Kidney (tissue), 22 donors: ENCODE measurements at places on chromosomes 11 and 22.

- DNase-seq: no peak
- H3K4me1 ChIP-seq: no peaks in the 10 kb centered on the region
- H3K27ac ChIP-seq: no peak overlapping the region
- H3K4me3 ChIP-seq: no peak overlapping the region
Measured at GRCh38 chr11:33185756-33186155, 24.5 kb upstream of the CSTF3 start.

- H3K36me3 ChIP-seq: no peaks in the 10 kb centered on the region
- no peaks in the 10 kb centered on the region for H3K4me1 ChIP-seq
- H3K4me3 ChIP-seq: no peak overlapping the region
- H3K27ac ChIP-seq: no peak overlapping the region
- H3K27me3 ChIP-seq: no peaks in the 10 kb centered on the region
Measured at GRCh38 chr11:10072841-10073240, 221.2 kb downstream of the SBF2 start.

DNA sequence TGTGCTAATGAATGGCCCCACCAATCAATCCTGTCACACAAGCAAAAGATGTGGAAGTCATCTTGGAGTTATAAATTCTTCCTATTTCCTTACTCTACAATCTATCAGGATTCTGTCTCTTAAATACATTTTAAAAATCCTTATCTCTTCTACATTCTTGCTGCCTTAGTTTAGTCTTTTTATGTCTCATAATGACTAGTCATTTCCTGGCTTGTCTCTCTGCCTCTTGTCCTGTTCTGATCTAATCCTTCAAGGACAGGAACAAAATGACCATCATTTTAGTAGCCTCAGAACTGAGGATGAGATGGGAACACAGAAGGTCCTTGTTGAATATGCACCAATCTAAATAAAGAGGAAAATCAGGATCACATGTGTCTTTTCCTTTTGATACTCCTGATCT is 56.6 kb upstream of the LIN7C start:
- H3K4me3 ChIP-seq: no peak overlapping the region
- H3K27ac ChIP-seq: no peak overlapping the region
- no peak for DNase-seq
- no peaks in the 10 kb centered on the region for H3K27me3 ChIP-seq
- no peaks in the 10 kb centered on the region for H3K36me3 ChIP-seq
- no peaks in the 10 kb centered on the region for H3K4me1 ChIP-seq

DNA sequence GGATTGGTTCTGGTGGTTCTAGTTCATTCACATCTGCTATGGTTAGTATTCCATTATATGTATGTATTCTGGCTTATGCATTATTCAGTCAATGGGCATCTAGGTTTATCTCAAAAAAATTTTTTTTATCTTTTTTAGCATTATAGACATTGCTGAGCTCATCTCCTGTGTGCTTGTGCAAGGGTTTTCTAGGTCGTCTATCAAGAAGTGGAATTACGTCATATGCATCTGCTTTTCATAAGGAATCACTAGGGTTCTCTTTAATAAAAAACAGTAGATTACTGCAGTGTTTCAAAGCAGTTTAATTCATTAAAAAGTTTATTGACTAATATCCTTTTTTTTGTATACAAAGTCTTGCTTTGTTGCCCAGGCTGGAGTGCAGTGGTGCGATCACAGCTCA is 21.3 kb downstream of the TBC1D22A start:
- no peaks in the 10 kb centered on the region for H3K27me3 ChIP-seq
- H3K27ac ChIP-seq: no peak overlapping the region
- no peak for DNase-seq
- H3K4me1 ChIP-seq: peaks cover 9% of the 10 kb centered on the region
- no peak overlapping the region for H3K4me3 ChIP-seq
- H3K36me3 ChIP-seq: no peaks in the 10 kb centered on the region

- H3K27me3 ChIP-seq: no peaks in the 10 kb centered on the region
- no peaks in the 10 kb centered on the region for H3K4me1 ChIP-seq
- peak; percentile 9 for DNase-seq
- H3K27ac ChIP-seq: no peak overlapping the region
- H3K36me3 ChIP-seq: no peaks in the 10 kb centered on the region
- H3K4me3 ChIP-seq: no peak overlapping the region
Measured at GRCh38 chr11:5291207-5291838, 10.4 kb downstream of the OR51B4 start.

DNA sequence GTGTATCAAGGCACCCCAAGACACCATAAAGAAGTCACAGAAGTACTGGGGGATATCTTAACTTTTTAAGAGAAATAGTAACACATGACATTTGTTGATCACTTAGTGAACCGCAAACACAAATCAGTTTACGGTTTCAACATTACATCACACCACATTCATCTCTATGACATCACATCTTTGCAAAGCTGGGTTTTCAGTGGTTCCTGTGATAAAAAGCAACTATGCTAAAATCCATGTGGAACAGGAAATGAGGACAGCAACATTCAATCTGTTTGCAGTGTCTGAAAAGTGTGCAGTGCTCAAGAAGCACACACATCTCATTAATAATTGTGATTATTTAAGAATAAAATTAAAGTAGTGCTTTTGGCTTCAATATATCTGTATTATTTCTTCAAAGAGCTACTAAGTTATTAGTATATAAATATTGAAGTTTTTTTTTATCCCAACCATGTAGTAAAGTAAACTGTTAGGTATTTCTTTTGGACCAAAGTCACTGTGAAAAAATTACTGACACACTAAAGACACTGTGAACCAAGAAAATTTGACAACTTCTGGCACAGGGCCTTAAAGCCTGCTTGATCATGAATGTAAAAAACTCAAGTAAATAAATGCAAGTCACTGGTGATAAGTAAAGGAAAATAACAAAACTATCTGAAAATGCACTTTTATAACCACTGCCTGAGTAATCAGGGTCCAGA is 156.0 kb upstream of the SOX6 start:
- no peaks in the 10 kb centered on the region for H3K36me3 ChIP-seq
- H3K27me3 ChIP-seq: no peaks in the 10 kb centered on the region
- no peaks in the 10 kb centered on the region for H3K4me1 ChIP-seq
- DNase-seq: no peak
- no peak overlapping the region for H3K4me3 ChIP-seq

- no peak overlapping the region for H3K4me3 ChIP-seq
- peak; percentile 13 for DNase-seq
- H3K4me1 ChIP-seq: no peaks in the 10 kb centered on the region
- H3K36me3 ChIP-seq: no peaks in the 10 kb centered on the region
- H3K27me3 ChIP-seq: no peaks in the 10 kb centered on the region
Measured at GRCh38 chr11:3984896-3985295, 109.7 kb upstream of the RRM1 start.

- H3K36me3 ChIP-seq: no peaks in the 10 kb centered on the region
- H3K4me1 ChIP-seq: no peaks in the 10 kb centered on the region
- DNase-seq: no peak
- no peaks in the 10 kb centered on the region for H3K27me3 ChIP-seq
- no peak overlapping the region for H3K4me3 ChIP-seq
- no peak overlapping the region for H3K27ac ChIP-seq
Measured at GRCh38 chr11:1450344-1450875, 36.2 kb downstream of the MOB2 start.

- no peak for DNase-seq
- no peaks in the 10 kb centered on the region for H3K27me3 ChIP-seq
- no peaks in the 10 kb centered on the region for H3K4me1 ChIP-seq
- H3K4me3 ChIP-seq: no peak overlapping the region
- no peak overlapping the region for H3K27ac ChIP-seq
- no peaks in the 10 kb centered on the region for H3K36me3 ChIP-seq
Measured at GRCh38 chr11:72162891-72163492, 27.5 kb downstream of the FOLR3 start.

- no peaks in the 10 kb centered on the region for H3K27me3 ChIP-seq
- DNase-seq: no peak
- no peaks in the 10 kb centered on the region for H3K4me1 ChIP-seq
- no peaks in the 10 kb centered on the region for H3K36me3 ChIP-seq
Measured at GRCh38 chr11:26706181-26706580, 15.7 kb downstream of the SLC5A12 start.

GRCh38 chr11:74462009-74462408 is 5.3 kb downstream of the KCNE3 start:
- no peaks in the 10 kb centered on the region for H3K27me3 ChIP-seq
- peaks cover 7% of the 10 kb centered on the region for H3K36me3 ChIP-seq
- H3K4me3 ChIP-seq: no peak overlapping the region
- peak overlapping the region; percentile 56 for H3K27ac ChIP-seq

- no peaks in the 10 kb centered on the region for H3K36me3 ChIP-seq
- no peaks in the 10 kb centered on the region for H3K27me3 ChIP-seq
- no peak overlapping the region for H3K27ac ChIP-seq
- H3K4me3 ChIP-seq: no peak overlapping the region
- DNase-seq: no peak
Measured at GRCh38 chr11:45041596-45041995, 90.9 kb upstream of the TP53I11 start.

DNA sequence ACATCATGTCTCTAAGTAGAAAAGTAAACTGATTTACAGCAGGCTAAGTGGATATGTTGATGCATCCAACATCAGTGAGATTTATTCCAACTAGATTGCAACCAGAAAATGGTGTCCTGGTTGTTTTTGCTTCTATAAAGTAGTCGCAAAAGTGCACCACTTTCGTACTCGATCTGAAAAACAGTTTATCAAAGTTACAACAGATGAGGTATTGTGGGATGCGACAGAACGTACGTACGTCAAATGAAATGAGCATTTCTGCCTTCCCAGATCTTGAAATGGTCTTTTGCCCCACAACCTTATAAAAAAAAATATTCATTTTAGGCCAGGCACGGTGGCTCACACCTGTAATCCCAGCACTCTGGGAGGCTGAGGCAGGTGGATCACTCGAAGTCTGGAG is 13.7 kb downstream of the GRAP2 start:
- H3K4me1 ChIP-seq: no peaks in the 10 kb centered on the region
- no peak overlapping the region for H3K27ac ChIP-seq
- no peaks in the 10 kb centered on the region for H3K36me3 ChIP-seq
- H3K4me3 ChIP-seq: no peak overlapping the region

DNA sequence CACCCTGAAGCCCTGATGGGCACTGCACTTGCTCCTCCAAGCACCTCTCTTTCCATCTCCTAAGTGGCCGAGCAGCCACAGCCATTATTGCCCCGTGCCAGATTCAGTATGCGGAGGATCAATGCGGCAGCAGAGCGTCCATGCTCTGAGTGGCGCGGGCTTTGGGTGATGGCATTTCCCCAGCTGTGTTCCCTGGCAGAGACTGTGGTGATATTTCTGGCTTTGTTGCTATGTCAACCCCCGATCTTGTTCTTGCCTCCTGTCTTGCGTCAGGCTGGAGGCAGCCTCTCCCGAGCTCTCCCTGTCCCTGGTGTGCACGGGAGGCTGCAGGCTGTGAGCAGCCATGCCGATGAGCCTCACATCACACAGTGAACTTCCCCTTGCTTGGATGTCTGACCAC is 1018.6 kb downstream of the TBC1D22A start:
- no peaks in the 10 kb centered on the region for H3K4me1 ChIP-seq
- H3K27me3 ChIP-seq: no peaks in the 10 kb centered on the region
- H3K4me3 ChIP-seq: no peak overlapping the region
- no peak overlapping the region for H3K27ac ChIP-seq
- peak; percentile 41 for DNase-seq

- H3K36me3 ChIP-seq: peaks cover 7% of the 10 kb centered on the region
- no peak overlapping the region for H3K27ac ChIP-seq
- no peaks in the 10 kb centered on the region for H3K27me3 ChIP-seq
- no peak for DNase-seq
- peaks cover 1% of the 10 kb centered on the region for H3K4me1 ChIP-seq
Measured at GRCh38 chr22:38298312-38299005, 18.8 kb downstream of the CSNK1E start.

- no peak for DNase-seq
- no peaks in the 10 kb centered on the region for H3K36me3 ChIP-seq
- H3K4me3 ChIP-seq: no peak overlapping the region
- no peak overlapping the region for H3K27ac ChIP-seq
- H3K27me3 ChIP-seq: no peaks in the 10 kb centered on the region
Measured at GRCh38 chr22:46540874-46541273, 3.5 kb upstream of the CELSR1 start.

- H3K4me1 ChIP-seq: no peaks in the 10 kb centered on the region
- no peak overlapping the region for H3K4me3 ChIP-seq
- no peak overlapping the region for H3K27ac ChIP-seq
- H3K27me3 ChIP-seq: no peaks in the 10 kb centered on the region
- no peaks in the 10 kb centered on the region for H3K36me3 ChIP-seq
Measured at GRCh38 chr11:91921974-91922373, 302.6 kb upstream of the FAT3 start.

DNA sequence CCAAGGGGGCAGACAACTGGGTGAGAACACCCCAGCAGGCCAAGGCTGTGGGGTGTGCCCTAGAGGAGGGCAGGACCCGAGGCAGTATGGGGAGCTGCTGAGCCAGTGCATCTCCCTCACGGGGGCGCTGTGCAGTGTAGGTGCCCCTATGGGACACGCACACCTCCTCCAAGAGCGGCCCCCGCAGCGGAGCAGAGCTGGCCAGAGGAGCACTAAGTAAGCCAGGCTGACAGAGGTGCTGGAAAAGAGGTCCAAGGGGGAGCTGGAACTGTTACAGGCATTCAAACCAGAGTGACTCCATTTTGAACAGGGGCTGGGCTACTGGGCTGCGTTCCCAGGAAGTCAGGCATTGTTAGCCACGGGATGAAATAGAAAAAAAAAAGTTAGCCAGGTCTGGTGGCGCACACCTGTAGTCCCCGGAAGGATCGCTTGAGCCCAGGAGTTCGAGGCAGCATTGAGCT is 41.8 kb downstream of the TST start:
- DNase-seq: peak; percentile 87
- H3K36me3 ChIP-seq: no peaks in the 10 kb centered on the region
- no peaks in the 10 kb centered on the region for H3K27me3 ChIP-seq

- H3K27ac ChIP-seq: peak overlapping the region; percentile 7
- no peaks in the 10 kb centered on the region for H3K36me3 ChIP-seq
- H3K4me1 ChIP-seq: peaks cover 13% of the 10 kb centered on the region
- no peaks in the 10 kb centered on the region for H3K27me3 ChIP-seq
- no peak overlapping the region for H3K4me3 ChIP-seq
- peak; percentile 97 for DNase-seq
Measured at GRCh38 chr22:41697126-41697775, 2.1 kb upstream of the MEI1 start.

DNA sequence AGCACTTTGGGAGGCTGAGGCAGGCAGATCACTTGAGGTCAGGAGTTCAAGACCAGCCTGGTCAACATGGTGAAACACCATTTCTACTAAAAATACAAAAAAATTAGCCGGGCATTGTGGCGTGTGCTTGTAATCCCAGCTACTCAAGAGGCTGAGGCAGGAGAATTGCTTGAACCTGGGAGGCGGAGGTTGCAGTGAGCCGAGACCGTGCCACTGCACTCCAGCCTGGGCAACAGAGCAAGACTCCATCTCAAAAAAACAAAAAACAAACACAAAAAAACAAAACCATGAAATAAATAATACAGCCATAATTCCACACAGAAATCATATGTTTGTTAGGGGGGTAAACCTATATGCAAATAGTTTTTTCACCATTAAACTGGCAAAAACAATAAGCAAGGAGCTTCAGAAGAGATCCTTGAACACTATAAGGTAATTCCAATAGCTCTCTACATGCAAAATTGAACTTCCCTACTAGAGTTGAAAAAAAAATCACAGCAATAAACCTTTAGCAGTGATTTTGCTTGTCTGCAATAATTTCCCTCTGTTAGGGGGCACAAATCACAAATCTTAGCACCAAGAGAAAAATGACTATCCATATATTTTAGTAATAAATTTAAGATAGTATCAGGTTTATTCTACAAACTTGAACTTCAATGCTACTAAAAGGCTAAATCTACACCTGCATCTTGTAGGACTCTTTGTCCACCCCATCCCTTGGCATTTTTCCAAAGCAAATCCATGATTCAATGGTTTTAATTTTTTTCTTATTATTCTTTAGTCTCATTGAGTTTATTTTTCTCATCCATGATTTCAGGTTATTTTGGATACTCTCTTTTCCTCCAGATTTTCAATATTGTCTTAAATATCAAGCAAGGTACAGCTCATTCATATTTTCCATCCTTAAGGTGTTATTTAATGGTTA is 3.9 kb downstream of the CSTF3 start:
- no peak overlapping the region for H3K4me3 ChIP-seq
- no peaks in the 10 kb centered on the region for H3K27me3 ChIP-seq
- DNase-seq: no peak
- peaks cover 3% of the 10 kb centered on the region for H3K4me1 ChIP-seq
- H3K36me3 ChIP-seq: no peaks in the 10 kb centered on the region
- H3K27ac ChIP-seq: no peak overlapping the region
